ENCODE measurements at places on chromosomes 7 and 10. TPM values are rescaled to one million over a fixed set of nuclear protein-coding genes. Genes with fewer than 3 reads are reported as not detected.

The NODAL gene
- not detected for total RNA-seq

The GSTO2 gene
- 0.32 TPM for total RNA-seq

The TMEM178B gene
- total RNA-seq, result not detected

The EBF3 gene
- total RNA-seq, result 38.5 TPM

The UPK3B gene
- total RNA-seq, result not detected

The CCNJ gene
- 5.0 TPM for total RNA-seq

The CDK1 gene
- 12.1 TPM for total RNA-seq

The SUN3 gene
- not detected for total RNA-seq

The CHRM2 gene
- not detected for total RNA-seq

Data from cardiac atrium fibroblast (primary cell).